ENCODE measurements at places on chromosomes 1 and 21.
A peak's percentile ranks its signal among the peaks of the same experiment; 100 is the strongest.

GRCh38 chr1:179924268-179924667, 30.3 kb upstream of the CEP350 start:
- DNase-seq: no peak

- no peak for DNase-seq
Measured at GRCh38 chr21:37413553-37414291, 47.1 kb downstream of the DYRK1A start.

DNA sequence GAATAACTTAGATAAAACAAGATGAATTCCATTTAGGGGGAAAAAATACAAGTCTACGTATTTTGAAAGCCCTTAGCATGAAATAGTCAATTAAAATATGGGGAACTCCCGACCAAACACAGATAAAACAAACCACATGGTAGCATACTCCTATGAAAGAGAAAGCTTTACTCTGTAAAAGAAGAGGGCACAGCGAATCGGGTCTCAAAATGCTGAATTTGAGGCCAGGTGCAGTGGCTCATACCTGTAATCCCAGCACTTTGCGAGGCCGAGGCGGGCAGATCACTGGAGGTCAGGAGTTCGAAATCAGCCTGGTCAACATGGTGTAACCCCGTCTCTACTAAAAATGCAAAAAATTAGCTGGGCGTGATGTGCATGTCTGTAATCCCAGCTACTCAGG, 116.9 kb upstream of the TIAM1 start:
- no peak for DNase-seq

- no peak for DNase-seq
Measured at GRCh38 chr1:85048296-85049064, at the start of gene MCOLN3. Gene MCOLN3, minus strand, starts transcription at chr1:85048500. Its CDS starts 3,140 bp downstream, at chr1:85045360.

GRCh38 chr1:113136476-113136875, 63.5 kb downstream of the LRIG2 start:
- no peak for DNase-seq

DNA sequence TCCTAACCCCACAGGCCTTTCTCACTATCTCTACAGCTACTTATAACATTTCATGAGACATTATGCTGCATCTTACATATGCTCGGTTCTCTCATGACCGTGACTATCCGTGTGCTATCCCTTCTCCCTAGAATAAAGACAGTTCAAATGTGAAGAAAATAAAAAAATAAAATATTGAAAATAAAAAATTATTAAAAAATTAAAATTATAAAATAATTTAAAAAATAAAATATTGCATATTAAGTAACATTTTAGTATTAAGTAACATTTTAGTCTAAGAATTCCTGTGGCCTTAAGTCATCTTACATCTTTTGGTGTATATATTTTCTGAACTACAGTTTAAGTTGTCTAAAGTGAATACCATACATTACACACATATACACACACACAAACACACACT, 415.5 kb downstream of the DPYD start:
- DNase-seq: no peak

DNA sequence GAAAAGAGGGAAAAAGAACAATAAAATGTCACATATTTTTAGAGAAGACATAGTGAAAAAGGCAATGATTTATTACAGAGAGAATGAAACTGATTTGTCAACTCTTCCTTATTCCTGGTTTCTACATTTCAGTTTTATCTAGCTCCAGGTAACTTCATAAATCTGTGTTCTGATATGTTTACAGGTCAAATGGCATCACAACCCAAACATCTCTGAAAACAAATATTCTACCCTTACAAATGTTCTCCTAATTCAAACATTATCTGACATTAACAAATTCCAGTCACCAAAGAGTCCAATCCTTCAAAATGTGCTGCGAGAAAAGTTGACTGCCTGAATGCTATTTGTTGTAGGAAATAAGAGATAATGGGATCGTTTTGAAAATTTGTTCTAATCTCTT, 20.2 kb downstream of the EXTL2 start:
- DNase-seq: no peak

DNA sequence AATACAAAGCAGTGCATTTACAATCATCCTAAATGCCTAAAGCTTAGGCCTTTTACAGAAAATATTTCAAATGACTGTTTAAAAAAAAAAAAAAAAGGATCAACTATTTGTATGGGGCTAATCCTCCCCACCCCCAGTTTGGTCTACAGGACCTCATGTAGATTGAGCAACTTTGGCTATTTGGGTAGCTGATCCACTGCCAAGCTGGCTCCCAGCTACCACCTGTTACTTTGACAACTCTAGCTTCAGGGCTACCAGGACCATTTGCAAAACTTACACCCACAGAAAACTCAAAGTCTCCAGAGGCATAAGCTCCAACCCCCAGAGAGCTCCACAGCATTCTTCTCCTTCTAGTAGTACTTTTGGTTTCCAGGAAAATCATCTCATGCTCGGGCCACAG, 29.4 kb downstream of the JAK1 start:
- no peak for DNase-seq

GRCh38 chr1:185074307-185074706, 28.9 kb downstream of the RNF2 start:
- DNase-seq: no peak

GRCh38 chr1:25954282-25954938, 43.5 kb downstream of the PAFAH2 start:
- no peak for DNase-seq

- no peak for DNase-seq
Measured at GRCh38 chr1:90613371-90613770, 103.7 kb downstream of the BARHL2 start.

GRCh38 chr1:110312188-110313121, 26.7 kb upstream of the RBM15 start:
- peak; percentile 13 for DNase-seq

- DNase-seq: no peak
Measured at GRCh38 chr1:87167848-87168525, 160.7 kb upstream of the LMO4 start.

- no peak for DNase-seq
Measured at GRCh38 chr1:192967901-192968300, 91.3 kb downstream of the UCHL5 start.

- peak; percentile 32 for DNase-seq
Measured at GRCh38 chr1:197984289-197984688, 67.1 kb downstream of the LHX9 start.

DNA sequence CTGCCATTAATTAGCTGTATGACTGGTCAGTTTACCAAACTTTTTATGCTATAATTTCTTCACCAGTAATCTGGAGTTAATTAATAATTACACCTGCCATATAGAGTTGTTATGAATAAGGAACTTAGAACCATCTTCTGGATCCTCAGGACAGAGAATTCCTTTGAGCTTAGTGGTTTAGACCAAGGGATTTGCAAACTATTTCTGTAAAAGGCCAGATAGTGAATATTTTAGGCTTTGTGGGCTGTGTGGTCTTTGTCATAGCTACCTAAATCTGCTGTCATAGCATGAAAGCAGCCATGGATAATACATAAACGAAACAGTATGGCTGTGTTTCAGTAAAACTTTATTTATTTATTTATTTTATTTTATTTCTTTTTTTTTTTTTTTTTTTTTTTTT, 9.0 kb downstream of the TIMM17A start:
- peak; percentile 41 for DNase-seq

DNA sequence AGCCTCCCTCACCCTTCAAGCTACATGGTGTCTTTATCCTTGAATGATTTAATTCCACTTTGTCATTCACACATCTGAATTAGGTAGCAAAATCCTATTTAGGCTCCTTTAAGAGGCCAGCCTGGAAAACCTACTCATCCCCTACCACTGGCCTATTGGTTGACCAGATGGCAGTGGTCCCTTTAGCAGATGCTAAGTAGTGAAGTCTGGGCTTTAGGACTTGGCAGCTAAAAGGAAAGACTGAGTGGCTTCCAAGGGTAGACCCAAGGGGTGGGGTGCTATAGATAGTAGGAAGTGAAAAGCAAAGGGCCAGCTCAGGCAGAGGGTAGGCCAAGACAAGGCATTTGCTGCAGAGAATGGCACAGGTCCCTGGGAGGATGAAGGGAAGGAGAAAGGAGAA, 46.6 kb downstream of the KCNJ6 start:
- no peak for DNase-seq

GRCh38 chr1:245143849-245144248, 10.9 kb upstream of the KIF26B start:
- DNase-seq: no peak

- no peak for DNase-seq
Measured at GRCh38 chr1:61395146-61395800, 312.9 kb downstream of the NFIA start.

DNA sequence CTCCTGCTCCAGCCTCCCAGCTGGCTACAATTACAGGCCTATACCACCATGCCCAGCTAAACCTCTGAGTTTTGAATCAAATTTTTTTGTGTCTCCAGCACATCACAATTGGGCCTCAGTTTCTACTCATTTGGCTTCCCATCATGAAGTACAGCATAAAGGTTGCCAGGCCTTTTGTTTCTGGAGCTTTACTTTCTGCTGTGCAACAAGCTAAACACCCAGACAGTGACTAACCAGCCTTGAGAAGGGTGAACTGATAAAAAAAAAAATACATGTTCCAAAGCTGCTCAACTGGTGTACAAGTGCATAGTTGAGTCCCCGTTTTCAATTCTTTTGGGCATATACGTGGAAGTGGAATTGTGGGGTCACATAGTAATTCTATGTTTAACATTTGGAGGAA, 25.1 kb downstream of the TIAM1 start:
- DNase-seq: no peak

GRCh38 chr1:233102341-233102740, 151.9 kb downstream of the NTPCR start:
- no peak for DNase-seq

DNA sequence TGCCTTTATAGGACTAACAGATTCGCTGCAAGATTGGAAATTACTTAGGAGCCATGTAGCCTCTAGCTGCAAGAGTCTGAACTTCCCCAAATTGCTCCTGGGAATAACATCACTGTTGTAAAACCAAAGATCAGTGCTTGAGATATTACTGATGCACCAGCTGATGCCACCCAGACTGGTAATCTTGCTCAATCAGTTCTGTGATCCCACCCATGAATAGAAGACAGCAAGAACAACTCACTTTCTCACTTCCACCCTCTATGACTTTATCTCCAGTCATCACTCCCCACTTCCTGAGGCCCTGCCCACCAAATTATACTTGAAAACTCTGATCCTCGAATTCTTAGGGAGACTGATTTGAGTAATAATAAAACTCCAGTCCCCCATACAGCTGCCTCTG, 1011.1 kb downstream of the PLA2G4A start:
- DNase-seq: no peak

DNA sequence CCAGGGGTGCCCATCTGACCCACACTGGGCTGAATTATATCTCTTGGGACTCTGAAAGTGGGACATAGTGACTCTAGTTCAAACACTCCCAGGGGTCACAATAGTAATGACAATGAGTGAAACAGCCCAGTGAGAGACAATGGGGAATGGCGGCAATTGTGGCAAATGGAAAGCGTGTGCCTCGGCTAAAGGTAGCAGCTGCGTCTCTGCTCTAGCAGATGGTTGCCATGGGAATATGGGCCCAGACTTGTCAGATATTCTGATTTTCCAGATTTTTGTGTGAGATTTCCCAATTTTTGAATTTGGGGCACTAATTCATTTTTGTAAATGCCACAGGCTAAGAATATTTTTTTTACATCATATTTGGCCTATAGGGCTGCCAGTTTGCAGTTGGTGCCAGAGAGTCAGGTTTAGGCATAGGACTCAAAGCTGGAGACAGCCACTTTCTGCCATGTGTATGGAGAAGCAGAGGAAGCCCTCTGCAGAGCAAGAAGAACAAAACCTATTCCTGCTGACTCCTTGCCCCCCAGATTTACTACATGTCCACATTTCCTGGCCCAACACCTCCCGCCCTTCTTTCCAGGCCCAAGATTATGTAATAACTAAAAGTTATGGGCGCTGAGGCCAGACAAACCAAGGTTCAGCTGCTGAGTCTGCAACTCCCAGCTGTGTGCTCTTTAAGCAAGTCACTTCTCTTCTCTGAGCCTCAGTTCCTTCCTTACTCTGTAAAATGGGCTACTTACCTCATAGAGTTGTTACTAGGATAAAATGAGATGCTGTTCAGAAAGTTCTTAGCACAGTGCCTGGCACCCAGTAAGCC, 21.6 kb upstream of the PTP4A2 start:
- no peak for DNase-seq

DNA sequence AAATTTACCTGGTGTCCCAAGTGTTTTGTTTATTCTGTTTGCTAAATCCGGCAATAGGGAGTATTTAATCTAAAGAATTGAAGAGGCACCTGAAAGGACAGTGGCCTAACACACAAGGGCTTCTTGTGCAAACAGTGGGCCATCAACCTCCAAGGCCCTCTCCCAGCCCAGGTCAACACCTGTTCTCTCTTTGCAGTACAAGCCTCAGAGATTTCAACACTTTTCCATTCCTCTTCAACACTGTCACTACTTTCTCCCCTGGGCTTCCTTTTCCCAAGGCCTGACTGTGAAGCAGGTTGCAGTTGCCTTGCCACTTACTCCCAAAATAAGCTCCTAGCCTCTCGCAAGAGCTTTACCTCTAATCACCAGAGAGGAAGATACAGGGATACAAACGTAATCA, 3.2 kb upstream of the SNAPIN start:
- no peak for DNase-seq

GRCh38 chr1:9061252-9061960, 8.0 kb downstream of the SLC2A5 start:
- DNase-seq: no peak

DNA sequence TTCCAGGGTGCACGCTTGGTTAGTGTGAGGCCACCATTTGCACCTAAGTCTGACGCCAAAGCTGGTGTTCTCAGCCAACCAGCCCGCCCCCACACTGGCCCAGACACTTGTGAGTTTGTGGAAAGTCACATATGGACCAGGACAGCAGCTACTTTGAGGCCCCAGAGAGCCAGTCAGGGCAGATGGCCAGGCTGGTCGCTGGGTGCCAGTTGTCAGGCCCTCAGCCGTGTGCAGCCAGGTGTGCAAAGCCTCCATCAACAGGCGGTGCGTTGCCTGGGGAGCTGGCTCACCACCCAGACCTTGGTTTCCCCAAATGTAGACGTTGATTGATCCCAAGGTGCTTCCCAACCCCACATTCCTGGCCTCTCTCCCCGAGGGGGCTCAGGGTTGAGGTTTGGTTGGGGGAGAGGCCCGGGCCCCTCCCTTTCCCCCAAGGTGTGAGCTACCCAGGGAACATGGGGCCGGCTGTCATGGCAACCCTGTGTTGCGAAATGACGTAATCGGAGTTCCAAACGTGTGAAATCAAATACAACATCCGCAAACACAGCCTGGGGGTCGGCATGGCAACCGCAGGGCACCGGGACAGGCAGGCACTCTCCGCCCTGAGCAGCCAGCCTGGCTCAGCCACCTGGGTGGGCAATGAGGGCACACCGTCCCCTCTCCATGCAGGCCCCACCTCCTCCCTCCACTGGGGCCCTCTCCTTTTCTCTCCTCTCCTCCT, 42.2 kb upstream of the WNT4 start:
- DNase-seq: no peak

- DNase-seq: no peak
Measured at GRCh38 chr1:226661965-226662364, 77.1 kb downstream of the ITPKB start.

GRCh38 chr1:18554597-18554996, 73.9 kb downstream of the KLHDC7A start:
- no peak for DNase-seq

- no peak for DNase-seq
Measured at GRCh38 chr1:203799971-203800370, 4.5 kb downstream of the ZBED6 start.

- no peak for DNase-seq
Measured at GRCh38 chr1:185080422-185080821, 35.1 kb downstream of the RNF2 start.

- DNase-seq: no peak
Measured at GRCh38 chr1:5920201-5920600, 72.0 kb downstream of the NPHP4 start.

Measured in BJ (cell line).